ENCODE measurements at places on chromosomes 4 and X.

- no peak for DNase-seq
These were observed 552 bp upstream of the AFF1 start for GRCh38 chr4:86934147-86934770.

GRCh38 chrX:4243759-4244158, 530.3 kb upstream of the PRKX start:
- no peak for DNase-seq

DNA sequence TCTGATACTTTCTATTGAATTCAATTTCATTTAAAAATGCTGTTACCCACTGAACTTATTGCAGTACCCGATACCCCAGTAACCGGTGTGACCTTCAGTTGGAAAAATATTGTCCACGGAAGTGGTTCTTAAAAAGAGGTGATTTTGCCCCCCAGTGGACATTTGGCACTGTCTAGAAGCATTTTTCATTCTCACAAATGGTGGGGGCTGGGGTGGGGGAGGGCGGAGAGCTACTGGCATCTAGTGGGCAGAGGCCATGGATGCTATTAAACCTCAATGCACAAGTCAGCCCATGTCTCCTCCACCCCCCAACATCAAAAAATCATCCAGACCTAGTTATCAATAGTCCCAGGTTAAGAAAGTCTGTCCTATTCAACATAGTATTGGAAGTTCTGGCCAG, 19.6 kb upstream of the CHM start:
- no peak for DNase-seq

GRCh38 chr4:109574931-109575804, 15.1 kb downstream of the MCUB start:
- DNase-seq, result no peak

DNA sequence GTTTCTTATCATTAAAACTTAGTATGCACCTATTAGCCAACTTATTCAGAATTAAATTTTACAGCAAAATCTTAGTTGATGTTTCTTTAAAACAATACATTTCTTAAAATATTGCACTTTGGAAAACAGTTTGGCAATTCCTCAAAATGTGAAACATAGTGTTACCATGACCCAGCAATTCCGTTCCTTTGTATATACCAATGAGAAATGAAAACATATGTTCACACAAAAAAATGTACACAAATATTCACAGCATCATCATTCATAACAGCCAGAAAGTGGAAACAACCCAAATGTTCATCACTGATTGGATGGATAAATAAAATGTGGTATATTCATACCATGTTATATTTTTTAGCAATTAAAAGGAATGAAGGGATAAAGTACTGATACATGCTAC, 50.2 kb downstream of the WDR44 start:
- no peak for DNase-seq

DNA sequence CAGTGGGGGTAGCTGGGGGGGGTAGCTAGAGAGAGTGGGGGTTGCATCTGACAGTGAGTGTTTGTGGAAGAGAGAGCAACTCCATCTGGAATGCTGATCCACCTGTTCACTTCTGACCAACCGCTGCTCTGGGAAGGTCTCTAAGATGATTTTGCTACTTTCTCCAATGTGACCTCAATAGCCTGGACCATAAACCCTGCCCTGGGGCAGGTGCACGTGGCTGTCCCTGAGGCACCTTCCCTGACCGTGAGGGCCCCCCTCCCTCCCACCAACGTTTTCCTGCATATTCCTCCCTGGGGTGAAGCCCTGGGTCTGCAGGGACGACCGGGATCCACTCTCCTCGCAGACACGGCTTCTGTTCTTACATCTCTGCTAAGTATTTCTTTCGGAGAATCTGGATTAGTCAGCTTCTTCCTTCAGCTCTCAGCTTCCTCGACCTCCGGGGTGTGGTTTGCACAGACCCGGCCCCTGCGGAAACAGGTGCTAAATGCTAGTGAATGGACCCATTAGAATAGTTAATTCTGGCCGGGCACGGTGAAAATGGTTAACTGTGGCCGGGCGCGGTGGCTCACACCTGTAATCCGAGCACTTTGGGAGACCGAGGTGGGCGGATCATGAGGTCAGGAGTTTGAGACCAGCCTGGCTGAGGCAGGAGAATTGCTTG, 21.4 kb upstream of the PLCXD1 start:
- no peak for DNase-seq

DNA sequence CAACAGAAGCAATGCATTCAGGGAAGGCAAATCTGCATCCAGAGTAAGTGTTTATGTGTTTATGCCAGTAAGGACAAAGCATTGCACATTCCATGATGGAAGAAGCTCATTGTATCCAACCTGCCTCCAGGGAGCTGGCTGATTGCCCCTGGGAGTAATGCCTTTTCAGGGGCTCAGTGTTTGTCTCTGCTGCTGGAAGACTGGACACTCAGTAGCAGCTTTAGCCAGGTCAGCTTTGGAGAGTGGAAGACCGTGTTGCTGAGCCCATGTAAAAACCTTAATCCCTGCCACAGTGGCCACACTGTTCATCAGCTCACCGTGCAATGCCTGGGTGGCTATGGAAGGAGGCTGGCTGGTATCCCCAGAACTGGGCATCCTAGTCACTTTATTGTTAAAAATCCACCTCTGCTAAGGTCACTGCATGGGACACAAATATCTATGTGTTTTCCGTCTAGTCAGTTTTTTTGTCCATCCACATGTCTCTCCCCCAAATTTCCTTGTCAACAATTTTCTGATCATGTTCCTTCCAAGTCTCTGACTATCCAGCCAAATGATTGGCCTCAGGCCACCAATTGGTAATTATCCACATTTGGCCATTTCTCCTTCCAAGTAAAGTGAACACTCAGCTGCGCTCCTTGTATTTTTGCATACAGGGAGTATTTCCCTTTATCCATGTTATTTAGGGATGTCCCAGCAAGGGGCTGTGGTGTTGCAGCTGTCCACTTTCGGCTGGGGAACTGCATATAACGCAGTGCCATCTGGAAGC, 2044.5 kb upstream of the AGA start:
- DNase-seq, result no peak

DNA sequence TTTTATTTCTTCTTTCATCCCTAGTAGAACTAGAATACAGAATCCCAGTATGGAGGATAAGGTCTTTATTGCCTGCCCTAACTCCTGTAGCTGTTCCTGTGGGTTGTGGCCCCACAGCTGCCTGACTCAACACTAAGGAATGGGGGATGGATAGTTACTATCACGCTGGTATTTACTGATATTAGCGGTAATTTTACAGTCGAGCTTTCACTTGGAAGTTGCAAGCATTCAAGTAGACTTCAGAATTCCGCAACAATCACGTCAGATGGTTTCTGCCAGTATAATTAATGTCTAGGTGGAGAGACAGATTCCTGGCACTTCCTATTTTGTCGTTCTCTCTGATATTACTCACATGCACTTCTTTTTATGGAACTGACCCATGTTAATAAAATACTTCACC, 489.8 kb downstream of the PABPC4L start:
- no peak for DNase-seq

DNA sequence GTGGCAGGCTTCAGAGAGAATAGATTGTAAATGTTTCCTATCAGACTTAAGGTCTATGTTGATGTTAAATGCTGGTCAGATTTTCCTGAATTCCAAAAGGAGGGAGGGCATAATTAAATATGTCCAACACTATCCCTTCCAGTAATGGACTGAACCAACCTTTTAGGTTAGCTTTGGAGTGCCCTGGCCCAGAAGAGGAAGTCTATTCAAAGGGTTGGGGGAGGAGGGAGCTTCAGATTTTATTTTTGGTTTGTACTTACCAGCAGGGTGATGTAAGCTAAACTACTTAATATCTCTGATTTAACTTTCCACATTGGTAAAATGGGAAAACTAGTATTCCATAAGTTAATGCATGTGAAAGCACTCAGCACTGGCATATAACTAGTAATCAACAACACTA, 91.1 kb downstream of the RBM46 start:
- no peak for DNase-seq

DNA sequence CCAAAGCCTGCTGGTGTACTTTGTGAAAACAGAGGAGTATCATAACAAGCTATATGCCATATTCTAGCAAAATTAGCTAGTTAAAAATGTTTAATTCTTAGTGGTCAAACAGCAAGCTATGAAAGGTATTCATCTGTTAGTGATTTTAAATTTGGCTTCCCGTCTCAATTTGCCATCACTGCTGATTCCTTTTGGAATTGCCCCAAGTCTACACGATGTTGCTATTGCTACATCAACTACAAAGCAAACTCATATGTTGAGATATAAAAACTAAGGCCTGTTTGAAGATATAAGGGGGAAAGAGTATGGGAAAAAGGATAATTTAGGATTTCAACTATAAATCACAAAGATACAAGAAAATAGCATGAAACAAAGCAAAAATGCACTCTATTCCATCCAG, 146.1 kb downstream of the COL25A1 start:
- no peak for DNase-seq
